ENCODE measurements at places on chromosomes 1 and 21.

DNA sequence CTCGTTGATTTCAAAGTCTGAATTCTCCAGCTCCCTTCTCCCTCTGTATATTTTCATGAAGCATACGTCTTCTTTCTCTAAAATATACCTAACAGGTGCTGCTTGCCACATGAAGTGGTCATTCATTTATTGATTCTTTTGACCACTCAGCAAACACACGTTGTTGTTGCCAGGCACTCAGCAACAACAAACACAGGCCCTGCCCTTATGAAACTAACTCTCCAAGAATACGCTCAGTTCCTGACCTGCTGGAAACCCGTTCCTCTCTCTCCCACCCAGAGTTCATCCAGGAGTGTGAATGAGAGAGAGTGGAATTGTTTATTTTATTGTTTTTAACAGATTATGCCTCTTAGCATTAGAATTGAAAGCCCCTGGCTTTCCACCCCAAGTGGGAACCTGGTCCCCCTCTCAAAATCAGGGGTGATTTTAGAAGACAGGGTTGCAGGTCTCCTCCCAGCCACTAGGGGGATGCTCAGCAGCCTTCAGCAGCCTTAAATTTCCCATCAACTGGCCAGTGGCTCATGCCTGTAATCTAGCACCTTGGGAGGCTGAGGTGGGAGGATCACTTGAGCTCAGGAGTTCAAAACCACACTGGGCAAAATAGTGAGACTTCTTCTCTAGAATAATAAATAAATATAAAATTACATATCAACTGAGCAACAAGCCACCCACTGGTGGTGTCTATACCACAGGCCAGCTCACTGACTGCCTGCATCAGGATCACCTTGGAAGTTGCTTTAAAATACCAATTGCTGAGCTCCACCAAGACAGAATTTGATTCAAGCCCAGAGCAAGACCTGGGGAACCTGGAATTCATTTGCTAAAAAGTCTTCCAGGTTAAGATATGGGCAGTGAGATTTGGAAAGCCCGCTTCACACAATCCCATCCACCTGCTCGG is 181.0 kb upstream of the KLHDC7A start:
- no peak for DNase-seq

DNA sequence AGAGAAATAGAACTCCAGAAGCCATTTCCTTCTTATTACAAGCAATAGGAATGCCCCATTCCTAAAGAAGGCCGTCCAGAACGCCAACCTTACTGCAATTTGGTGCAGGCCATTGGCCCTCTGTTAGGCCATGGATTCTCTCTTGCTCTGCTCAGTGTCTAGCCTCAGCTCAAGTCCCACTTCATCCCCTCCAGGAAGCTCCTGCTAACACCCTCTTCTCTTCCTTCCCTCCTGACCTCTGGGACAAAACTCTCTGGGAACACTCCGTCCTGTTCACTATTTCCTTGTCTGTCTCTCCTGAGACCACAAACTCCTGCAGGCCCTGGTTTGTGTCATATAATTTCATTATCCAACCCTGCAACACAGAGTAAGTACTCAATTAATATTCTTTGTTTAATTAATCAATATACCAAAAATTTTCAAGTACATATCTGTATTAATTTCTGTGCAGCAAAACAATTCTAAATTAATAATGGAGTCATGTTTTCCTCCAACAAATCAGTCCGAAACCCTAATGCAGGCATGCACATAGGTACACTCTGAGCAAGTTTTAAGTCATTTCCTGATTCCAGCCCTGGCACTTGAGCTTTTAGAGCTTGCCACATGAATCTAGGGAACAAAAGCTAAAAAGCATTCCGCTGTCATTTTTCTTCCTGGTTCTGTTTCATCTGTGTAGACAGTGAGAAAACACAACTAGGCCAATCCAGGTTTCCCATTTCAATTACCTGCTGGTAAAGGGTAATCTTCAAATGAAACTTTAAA is 245.3 kb downstream of the SETD4 start:
- no peak for DNase-seq

DNA sequence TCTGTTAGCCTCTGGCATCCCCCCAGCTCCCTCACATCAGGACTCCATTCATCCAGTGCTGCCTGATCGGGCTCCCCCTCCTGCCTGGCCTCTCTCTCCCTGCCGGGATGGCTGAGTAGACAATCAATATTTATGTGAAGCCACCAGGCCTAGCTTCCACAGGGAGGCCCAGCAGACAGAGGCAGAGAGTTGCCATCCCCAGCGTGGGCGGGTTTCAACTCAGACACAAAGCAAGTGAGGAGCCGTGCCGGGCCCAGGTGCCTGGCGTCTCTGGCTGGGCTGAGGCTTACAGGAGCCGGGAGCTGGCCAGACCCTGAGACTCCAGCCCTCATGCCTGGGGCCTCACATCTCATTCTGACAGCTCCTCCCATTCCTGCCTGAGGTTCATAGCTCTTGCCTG is 34.5 kb upstream of the ATP2B4 start:
- DNase-seq = no peak

DNA sequence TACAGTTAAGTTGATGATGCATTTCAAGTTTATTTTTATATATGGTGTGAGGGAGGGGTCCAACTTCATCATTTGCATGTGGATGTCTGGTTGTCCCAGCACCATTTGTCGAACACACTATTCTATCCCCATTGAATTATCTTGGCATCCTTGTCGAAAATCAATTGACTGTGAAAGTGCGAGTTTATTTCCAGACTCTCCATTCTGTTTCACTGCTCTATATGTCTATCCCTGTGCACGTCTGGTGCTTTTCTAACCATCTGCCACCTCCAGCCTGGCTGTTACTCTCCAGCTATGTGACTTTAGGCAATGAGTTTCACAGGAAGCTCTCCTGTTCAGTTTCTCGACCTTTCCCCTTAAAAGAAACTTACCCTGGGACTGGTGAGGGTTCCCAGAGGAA is 137.1 kb upstream of the KLHDC7A start:
- DNase-seq = no peak

DNA sequence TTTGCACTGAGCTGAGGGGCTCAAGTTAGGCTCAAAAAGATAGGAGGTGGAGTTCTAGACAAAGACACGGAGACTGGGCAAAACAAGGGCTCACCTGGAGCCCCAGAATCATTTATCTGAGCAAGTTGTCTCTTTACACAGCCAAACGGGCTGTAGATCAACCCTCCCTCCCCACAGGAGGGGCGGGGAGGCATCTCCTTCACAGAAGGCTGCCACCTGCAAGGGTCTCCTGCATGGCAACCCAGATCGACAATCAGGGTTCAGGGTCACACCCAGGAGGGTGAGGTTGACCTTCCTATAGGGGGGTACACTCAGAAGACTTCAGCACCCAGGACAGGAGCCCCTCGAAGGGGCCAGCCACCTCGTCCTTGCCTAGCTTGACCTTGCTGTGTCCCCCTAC is 84.0 kb downstream of the CD247 start:
- no peak for DNase-seq

All from PC-9 (cell line).